Fibroblast of skin of left quadriceps (primary cell): ENCODE measurements at places on chromosomes 4 and X.

- no peak for DNase-seq
Observed at GRCh38 chr4:116881077-116881476, 204.3 kb downstream of the TRAM1L1 start.

- no peak for DNase-seq
Observed at GRCh38 chrX:819684-820083, 189.1 kb downstream of the SHOX start.

- DNase-seq, result no peak
Observed at GRCh38 chr4:173539986-173540385, 10.0 kb upstream of the HAND2 start.

DNA sequence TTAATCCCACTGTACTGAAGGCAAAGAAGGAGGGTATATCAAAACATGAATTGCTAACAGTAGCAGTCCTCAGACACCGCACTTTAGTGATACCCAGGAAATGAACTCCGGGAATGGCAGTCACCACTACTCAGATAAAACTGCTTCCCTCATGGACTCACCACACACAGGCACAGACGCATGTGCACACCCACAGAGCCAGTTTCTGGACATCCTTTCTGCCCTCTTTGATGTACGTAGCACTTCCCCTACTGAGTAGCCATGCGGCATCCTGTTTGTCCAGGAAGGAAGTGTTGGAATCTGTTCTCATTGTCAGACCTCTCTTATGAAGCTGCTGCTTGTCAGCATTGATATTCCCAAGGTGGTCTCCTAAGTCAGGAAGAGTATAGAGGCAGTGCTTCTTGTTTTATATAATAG lies 95.7 kb downstream of the DCLK2 start:
- DNase-seq, result no peak

DNA sequence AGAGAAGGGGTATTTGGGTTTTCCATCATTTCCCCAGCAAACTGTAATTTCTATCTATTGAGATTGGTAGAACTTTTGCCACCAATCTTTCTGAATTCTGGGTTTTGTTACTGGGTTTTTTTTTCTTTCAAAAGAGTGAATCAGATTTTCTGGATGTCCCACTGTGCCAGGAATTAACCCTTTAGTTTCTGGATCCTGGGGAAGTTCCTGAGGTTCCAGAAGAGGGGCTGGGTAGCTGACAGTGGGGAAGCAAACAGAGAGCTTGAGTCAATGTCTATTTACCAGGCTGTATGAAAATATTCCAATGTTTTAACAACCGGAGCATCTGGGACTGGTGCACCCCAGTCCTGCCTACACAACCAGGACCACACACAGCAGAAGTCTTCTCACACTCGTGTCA lies 25.8 kb upstream of the SOD3 start:
- no peak for DNase-seq

GRCh38 chr4:37771771-37772170 lies 54.7 kb upstream of the PGM2 start:
- DNase-seq, result no peak

GRCh38 chr4:27308379-27308778 lies 447.7 kb downstream of the STIM2 start:
- no peak for DNase-seq

DNA sequence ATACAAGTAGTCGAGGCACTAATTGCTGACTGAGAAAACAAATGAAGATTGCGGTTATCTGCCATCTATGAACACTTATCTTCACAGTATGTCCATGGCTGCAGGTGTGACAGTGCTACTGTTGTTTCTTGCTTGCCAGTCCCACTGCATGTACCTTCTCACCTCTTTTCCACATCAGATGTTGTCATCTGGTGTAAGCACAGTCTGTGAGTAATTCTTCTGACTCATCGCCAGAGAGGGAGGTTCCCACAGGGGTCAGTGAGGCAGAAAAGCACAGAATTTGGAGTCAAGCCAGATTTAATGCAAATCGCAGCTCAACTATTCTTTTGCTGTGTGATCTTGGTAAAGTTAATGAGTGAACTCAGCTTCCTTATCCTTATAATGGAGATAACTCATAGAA lies 144.4 kb downstream of the GLRA2 start:
- peak; percentile 74 for DNase-seq

DNA sequence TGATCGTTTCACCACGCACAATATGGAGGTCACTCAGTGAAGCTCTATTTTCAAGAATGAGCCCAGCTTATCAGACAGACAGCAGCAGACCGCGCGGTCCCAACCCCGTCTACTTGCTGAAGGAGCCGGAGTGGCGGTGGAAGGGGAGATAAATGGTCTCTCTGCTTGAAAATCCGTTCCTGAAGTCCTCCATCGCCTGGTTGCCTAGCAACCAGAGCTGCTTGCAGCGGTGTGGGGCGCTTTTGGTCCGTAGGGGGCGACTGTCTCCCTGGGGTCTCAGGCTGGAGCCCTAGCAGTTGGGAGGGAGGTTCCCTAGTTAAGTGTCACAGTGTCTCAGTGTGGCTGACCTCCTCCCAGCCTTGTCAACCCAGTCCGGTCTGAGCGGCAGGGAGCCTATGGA lies 8.3 kb upstream of the DLG3 start:
- no peak for DNase-seq

- DNase-seq, result no peak
Observed at GRCh38 chrX:30833896-30834295, 55.2 kb downstream of the TAB3 start.

GRCh38 chr4:152672206-152673092 lies 7.3 kb downstream of the TMEM154 start:
- DNase-seq, result no peak

GRCh38 chrX:39507034-39507433 lies 590.7 kb downstream of the BCOR start:
- no peak for DNase-seq

- peak; percentile 72 for DNase-seq
Observed at GRCh38 chr4:1011022-1011665, at the start of gene FGFRL1. Gene FGFRL1, plus strand, starts transcription at chr4:1011626. Its CDS starts 860 bp downstream, at chr4:1012486.

GRCh38 chrX:39065051-39065871 lies 264.0 kb downstream of the MID1IP1 start:
- DNase-seq, result no peak

- no peak for DNase-seq
Observed at GRCh38 chr4:168800926-168801325, 209.1 kb downstream of the CBR4 start.
